Melanocyte of skin (primary cell): ENCODE measurements at places on chromosomes 12 and 14. TPM values are rescaled to one million over a fixed set of nuclear protein-coding genes. Genes with fewer than 3 reads are reported as not detected.

The TAS2R7 gene
- not detected in 2 replicates for total RNA-seq

The EP400 gene
- 10.3 and 11.7 TPM in 2 replicates for total RNA-seq

The WDR89 gene
- total RNA-seq = 5.2 and 10.2 TPM in 2 replicates

The KCNA5 gene
- not detected in 2 replicates for total RNA-seq

The KRT77 gene
- not detected in 2 replicates for total RNA-seq

The ITGB7 gene
- 2.7 and 3.4 TPM in 2 replicates for total RNA-seq

The KRT72 gene
- total RNA-seq = not detected in 2 replicates

The SLC8B1 gene
- total RNA-seq = 9.8 and 12.0 TPM in 2 replicates

The METTL3 gene
- 37.9 and 57.1 TPM in 2 replicates for total RNA-seq

The SLC38A4 gene
- total RNA-seq = 0.36 TPM in 1 of 2 replicates, not detected in the other

The KLRD1 gene
- total RNA-seq = under 0.01 TPM in 1 of 2 replicates, not detected in the other
